NCI-H1105 (cell line): ENCODE measurements at places on chromosomes 2 and 18.

- DNase-seq = peak; percentile 15
These were observed at the start of gene ANKRD53 for GRCh38 chr2:70978341-70979179. Gene ANKRD53 (plus strand): TSS chr2:70978630. CDS start chr2:70978646, 16 bp downstream.

DNA sequence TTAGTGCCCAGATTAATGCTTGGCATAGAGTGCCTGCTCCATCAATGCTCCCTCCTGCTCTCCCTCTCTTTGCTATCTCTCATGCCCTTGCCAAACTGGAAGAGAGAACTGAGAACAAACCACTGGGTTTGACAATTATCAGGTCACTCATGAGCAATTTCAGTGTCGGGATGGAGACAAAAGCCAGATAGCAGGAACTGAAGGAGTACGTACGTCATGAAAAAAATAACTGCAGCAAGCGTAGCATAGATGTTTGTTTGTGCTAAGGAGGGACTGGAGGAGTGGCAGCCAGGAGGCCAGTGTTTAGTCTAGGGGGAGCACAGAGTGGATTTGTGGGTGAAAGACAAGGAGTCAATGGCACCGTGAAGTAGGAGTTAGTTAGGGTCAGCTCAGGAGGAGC is 113.3 kb downstream of the POLE4 start:
- no peak for DNase-seq

DNA sequence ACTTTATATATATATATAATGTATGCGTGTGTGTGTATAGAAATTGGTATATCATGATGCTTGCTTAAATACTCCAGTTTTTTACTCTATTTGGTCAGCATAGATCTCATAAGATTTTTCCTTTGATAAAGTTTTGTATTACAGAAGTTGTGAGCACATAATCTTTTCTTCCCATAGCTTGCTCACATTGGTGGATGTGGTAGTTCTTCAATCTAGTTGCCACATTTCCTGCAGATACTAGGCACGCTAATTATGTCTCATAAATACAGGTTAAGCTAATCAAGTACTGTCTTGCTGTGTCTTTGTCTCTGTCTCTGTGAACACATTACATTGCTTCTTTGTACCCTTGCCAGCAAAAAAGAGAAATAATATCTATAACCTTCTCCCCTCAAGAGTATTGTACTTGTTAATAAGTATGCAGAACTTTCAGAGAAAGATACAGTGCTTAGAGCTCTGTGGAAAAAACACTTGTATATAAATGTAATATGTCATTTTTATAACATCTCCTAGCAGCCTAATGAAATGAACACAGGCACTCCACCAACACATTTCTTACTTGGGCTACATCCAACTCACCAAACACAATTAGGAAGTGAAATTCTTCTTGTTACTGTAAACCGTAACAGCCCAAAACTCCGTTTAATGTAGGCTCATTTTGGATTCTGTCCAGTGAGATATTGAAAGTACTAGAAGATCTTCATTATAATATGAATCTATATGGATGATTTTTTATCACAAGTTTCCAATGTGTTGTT is 306.7 kb upstream of the SLC8A1 start:
- no peak for DNase-seq

- no peak for DNase-seq
These were observed 95.7 kb downstream of the USP40 start for GRCh38 chr2:233470839-233471238.

DNA sequence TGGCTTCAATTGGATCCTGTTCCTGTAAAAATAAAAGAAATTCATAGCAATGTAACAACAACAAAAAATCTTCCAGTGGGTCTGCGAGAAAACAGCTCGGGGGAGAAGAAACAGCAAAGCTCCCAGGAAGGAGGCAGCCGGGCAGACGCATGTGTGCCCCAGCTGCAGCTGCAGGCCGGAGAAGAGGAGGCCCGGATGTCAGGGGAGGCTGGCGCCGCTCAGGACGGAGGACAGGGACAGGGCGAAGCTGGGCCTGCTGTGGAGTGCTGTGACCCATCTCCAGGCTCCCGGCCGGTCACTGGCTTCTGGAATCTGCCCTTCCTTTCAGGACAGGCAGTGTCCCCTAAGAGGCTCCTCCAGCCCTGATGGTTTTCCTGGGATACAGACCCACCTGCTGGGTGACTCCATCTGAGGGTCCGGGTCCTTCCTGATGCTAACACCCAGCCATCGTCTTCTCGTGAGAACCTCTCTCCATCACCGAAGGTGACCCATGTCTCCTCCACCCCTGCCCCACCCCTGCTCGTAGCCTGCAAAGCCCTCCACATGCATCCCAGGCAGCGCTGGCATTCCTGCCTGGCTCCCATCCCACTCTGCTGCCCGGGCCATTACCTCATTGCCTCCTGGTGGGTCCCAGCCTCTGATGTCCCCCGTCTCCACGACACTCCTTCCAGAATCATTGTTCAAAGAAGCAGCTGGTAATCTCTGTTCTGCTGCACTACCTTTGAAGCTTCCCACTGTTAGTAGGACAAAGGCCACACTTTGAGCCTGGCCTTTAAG is 145.4 kb upstream of the TWIST2 start:
- no peak for DNase-seq

DNA sequence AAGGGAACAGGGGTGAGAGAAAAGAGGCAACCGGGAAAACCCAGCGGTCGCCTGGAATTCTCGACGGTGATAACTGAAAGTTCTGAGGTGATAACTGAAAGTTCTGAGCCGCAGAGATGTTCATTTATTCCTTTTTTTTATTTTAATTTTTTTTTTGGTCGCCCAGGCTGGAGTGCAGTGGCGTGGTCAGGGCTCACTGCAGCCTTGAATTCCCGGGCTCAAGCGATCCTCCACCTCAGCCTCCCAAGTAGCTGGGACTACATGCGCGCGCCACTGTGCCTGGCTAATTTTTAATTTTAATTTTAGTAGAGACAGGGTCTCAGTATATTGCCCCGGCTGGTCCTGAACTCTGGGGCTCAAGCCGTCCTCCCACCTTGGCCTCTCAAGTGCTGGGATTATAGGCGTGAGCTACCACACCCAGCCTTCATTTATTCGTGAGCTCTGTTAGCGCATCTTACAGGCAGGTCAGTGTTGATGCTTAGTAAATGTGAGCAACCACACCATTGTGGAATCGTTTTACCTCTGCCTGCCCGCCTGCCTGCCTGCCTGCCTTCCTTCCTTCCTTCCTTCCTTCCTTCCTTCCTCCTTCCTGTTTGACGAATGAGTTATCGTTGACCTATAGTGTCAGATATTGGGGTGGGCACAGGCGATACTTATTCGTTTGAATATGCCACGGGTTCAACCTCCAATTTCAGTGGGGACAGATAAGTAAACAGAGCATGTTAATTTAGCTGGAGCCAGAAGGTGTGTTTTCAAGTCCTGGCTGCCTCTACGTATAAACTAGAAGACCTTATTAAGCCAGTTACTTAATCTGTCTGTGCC is 557 bp upstream of the E2F6 start:
- DNase-seq = no peak

DNA sequence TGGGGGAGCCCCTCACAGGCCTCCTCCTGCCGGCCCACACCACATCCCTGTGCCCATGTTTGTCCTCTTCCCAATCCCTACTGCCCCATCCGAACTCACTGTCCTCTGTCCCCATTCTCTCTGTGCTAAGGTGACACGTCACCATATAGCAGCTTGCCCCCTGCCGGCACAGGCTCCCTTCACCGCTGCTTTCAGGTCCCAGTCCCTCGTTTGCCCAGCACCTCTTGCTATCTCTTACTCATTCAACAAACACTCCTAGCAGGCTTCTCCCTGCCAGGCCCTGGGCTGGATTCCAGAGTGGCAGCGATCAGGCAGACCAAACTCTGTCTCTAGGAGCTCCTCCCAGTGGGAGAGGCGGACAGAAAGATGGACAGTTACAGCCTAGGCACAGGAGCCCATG is 74.3 kb downstream of the TFCP2L1 start:
- no peak for DNase-seq

DNA sequence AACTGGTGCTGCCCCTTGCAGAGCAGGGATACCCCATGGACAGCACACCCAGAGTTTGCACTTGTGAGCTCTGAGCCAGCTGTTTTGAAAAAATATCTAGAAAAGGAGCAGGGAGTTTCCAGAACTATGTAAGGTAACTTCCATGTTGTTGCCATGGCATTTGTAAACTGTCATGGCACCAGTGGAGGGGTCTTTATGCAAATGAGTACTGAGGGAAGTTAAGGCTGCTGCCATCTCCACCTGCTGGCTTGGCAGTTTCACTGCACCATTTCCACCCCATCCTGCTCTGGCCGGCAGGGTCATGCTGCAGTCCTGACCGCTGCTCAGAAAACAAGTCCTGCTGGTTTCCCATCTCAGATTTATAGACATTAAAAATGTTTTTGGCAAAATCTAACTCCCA is 52.3 kb upstream of the SNTG2 start:
- DNase-seq = no peak

- DNase-seq = no peak
These were observed 61.4 kb downstream of the MYO5B start for GRCh38 chr18:50133526-50133925.

DNA sequence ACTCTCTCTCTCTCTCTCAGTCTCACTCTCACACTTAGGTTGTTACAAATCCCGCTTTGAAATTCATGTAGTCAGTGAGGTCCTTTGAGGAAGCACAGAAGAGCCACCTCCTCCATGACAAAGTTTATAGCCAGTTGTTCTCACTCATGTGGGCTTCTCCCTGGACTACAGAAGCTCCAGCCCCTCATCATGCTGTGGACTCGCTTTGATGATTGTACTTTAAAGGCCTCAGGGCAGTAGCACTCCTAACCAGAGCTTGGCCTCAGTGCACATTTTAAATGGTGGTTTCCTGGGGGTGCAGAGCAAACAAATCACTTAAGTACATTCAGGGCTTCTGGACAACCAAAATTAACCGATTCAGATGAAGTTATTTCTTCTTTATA is 115.7 kb downstream of the MTCL1 start:
- DNase-seq = no peak

GRCh38 chr2:6654279-6654678 is 211.4 kb downstream of the CMPK2 start:
- no peak for DNase-seq

DNA sequence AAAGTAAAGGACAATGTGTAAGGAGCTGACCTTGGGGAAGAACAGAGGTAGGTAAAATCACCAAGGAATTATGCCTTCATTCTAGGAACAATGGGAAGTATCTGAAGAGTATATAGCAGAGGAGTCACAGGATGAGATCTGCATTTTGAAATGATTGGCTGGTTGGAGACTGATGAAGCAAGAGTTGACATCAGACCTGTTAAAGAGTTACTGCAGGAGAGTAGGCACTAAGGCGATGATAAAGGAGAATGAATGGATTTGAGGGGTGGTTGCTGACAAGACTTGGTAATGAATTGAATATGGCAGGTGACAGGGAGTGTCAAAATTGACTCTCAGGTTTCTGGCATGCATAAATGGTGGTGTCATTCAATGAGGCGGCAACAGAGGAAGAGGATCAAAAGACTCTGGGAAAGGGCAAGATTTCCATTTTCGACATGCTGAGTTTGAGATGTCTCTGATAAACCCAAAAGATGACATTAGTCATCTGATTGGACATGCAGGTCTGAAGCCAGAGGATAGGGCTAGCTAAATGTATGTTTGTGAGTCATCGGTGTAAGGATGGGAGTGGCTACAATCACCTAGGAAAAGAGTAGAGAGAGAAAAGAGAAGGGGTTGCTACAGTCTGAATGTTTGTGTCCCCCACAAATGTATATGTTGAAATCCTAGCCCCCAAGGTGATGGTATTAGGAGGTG is 236.5 kb downstream of the DYM start:
- no peak for DNase-seq
